Esophagus mucosa (tissue), 1 donor: ENCODE measurements at places on chromosomes 11 and 22. TPM values are rescaled to one million over a fixed set of nuclear protein-coding genes. Genes with fewer than 3 reads are reported as not detected.

Gene CELSR1
- 36.0 TPM for total RNA-seq

Gene OR8A1
- not detected for total RNA-seq

Gene GCAT
- total RNA-seq: 21.7 TPM

Gene RIBC2
- total RNA-seq: 0.64 TPM

Gene CALCA
- not detected for total RNA-seq

Gene PKP3
- total RNA-seq: 359 TPM

Gene MMP1
- 3.5 TPM for total RNA-seq

Gene TREH
- total RNA-seq: 0.68 TPM

Gene GGTLC2
- total RNA-seq: not detected

Gene ZNF214
- total RNA-seq: 0.88 TPM

Gene RASSF10
- total RNA-seq: 11.3 TPM

Gene DNAJB13
- not detected for total RNA-seq

Gene OR8G1
- total RNA-seq: not detected

Gene POTEH
- total RNA-seq: not detected

Gene CLMP
- total RNA-seq: 3.7 TPM

Gene NCAPH2
- total RNA-seq: 37.1 TPM

Gene SLC37A4
- total RNA-seq: 7.2 TPM

Gene ZC3H12C
- total RNA-seq: 4.6 TPM

Gene SLC25A17
- 16.1 TPM for total RNA-seq

Gene PDE3B
- total RNA-seq: 0.44 TPM

Gene CARD10
- total RNA-seq: 10.5 TPM

Gene TSGA10IP
- not detected for total RNA-seq

Gene CASP12
- total RNA-seq: not detected

Gene SLC6A5
- not detected for total RNA-seq

Gene DNAJB7
- total RNA-seq: not detected

Gene FXYD6
- 1.6 TPM for total RNA-seq

Gene KCNJ11
- total RNA-seq: 0.36 TPM

Gene DERL3
- 1.5 TPM for total RNA-seq

Gene FJX1
- 5.6 TPM for total RNA-seq

Gene CBLIF
- total RNA-seq: not detected

Gene ELF5
- total RNA-seq: 0.32 TPM

Gene SPON1
- 3.1 TPM for total RNA-seq

Gene OR51B5
- not detected for total RNA-seq

Gene ENTHD1
- not detected for total RNA-seq

Gene RAD9A
- 15.3 TPM for total RNA-seq

Gene SNX32
- total RNA-seq: 0.12 TPM

Gene SCGB1D2
- 0.56 TPM for total RNA-seq

Gene OTOG
- total RNA-seq: not detected

Gene TMEM223
- 10.0 TPM for total RNA-seq

Gene PNPLA5
- not detected for total RNA-seq

Gene SHISA8
- total RNA-seq: 0.16 TPM

Gene CDC45
- 10.0 TPM for total RNA-seq

Gene CD3G
- total RNA-seq: 0.76 TPM

Gene C11orf91
- total RNA-seq: 1.1 TPM

Gene LSP1
- total RNA-seq: 18.8 TPM

Gene MPEG1
- 1.8 TPM for total RNA-seq

Gene BATF2
- total RNA-seq: not detected

Gene XKR3
- total RNA-seq: not detected

Gene CAVIN3
- 11.8 TPM for total RNA-seq
